ENCODE measurements at places on chromosomes 2 and 18.

GRCh38 chr2:65620026-65620425 is 187.6 kb upstream of the SPRED2 start:
- no peak for DNase-seq

GRCh38 chr2:233798335-233799086 is 20.4 kb downstream of the MROH2A start:
- DNase-seq, result no peak

- no peak for DNase-seq
Observed at GRCh38 chr2:110794951-110795350, 62.6 kb downstream of the ACOXL start.

- DNase-seq, result no peak
Observed at GRCh38 chr2:1381644-1382043, 31.6 kb upstream of the TPO start.

GRCh38 chr2:235968155-235968554 is 200.0 kb downstream of the GBX2 start:
- DNase-seq, result no peak

GRCh38 chr18:25314838-25315190 is 37.2 kb downstream of the ZNF521 start:
- DNase-seq, result no peak

GRCh38 chr2:24822049-24822706 is 29.0 kb downstream of the CENPO start:
- no peak for DNase-seq

DNA sequence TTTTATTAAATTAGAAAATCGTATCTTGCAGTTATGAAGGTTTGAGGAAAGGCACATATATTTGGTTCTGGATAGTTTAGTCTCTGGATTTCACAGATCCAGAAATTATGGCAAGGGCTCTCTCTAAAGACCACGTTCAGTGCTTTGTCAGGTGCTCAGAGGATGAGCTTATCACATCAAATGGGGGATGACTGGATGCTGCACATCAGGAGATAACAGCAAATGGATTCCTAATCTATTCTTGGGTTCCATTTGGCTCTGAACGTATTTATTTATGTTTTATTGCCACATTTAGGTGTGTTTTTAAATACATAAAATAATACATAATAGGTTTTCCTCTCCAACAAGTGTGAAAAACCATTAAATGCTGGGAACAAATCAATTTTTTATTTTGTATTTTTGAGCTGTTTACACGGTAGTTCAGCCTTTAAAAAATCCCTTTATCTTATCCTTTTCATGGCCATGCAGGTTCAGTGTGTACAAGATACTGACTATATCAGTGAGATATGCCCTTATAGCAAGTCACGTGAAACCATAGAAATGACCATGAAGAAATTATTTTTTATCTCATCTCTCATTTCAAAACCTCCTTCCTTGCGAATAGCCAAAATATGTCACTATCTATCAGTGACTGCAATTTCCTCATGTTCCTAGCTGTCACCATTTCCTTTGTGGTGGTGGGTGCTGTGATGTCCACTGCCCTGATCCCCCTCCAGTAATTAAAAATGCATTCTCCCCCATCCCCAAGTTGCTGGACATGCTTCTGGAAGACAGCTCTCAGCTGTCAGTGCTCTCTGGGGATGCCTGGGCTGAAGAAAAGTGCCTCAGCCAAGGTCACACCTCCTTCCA is 25.9 kb upstream of the CXCR4 start:
- DNase-seq, result no peak

DNA sequence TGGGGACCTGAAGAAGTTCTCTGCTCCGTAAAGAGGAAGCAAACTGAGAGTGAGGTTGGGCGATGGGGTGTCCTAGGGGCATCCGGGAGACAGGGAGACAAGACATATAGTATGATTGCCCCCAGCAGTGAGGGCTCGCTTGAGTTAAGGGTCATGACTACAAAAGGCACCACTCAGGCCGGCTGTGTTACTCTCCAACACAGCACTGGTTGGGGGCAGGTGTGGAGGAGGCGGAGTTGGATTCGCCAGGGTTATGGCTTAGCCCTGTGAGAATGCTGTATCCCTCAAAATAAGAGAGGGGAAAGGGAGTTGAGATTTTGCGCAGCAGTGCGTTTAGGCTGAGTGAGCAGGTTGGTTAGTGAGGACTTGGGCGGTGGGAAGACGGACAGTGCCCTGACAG is 12.0 kb downstream of the DYSF start:
- DNase-seq, result no peak

DNA sequence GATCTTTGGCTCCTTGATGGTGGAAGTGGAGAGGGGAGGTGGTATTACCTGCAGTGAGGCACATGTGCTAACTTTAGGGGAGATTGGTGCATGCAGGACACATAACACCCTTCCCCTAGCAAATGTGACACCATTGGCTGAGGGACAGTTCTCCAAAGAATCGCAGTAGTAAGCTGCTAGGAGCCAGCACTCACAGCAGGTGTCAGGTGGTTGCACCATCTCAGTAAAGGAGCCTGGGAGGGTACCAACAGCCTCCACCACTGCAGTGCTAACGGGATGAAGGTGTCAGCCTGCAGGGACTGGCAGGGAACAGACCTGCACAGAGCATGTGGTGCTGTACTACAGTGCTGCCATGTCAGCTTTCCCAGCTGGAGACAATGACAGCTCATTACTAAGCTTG is 127.3 kb upstream of the PIEZO2 start:
- no peak for DNase-seq

- DNase-seq, result no peak
Observed at GRCh38 chr2:159149747-159150146, 136.8 kb downstream of the WDSUB1 start.

- no peak for DNase-seq
Observed at GRCh38 chr2:228048838-228049490, 132.5 kb downstream of the SPHKAP start.

- no peak for DNase-seq
Observed at GRCh38 chr18:1048032-1048431, 143.4 kb downstream of the ADCYAP1 start.

GRCh38 chr2:213451542-213452239 is 167.4 kb downstream of the SPAG16 start:
- DNase-seq, result no peak

- DNase-seq, result no peak
Observed at GRCh38 chr2:229162015-229162414, 109.1 kb downstream of the PID1 start.

GRCh38 chr2:143901185-143901842 is 618.6 kb downstream of the ZEB2 start:
- DNase-seq, result no peak

GRCh38 chr2:44362207-44363015 is 664 bp downstream of the CAMKMT start:
- peak; percentile 37 for DNase-seq

- DNase-seq, result no peak
Observed at GRCh38 chr2:26670171-26670570, 22.4 kb upstream of the KCNK3 start.

DNA sequence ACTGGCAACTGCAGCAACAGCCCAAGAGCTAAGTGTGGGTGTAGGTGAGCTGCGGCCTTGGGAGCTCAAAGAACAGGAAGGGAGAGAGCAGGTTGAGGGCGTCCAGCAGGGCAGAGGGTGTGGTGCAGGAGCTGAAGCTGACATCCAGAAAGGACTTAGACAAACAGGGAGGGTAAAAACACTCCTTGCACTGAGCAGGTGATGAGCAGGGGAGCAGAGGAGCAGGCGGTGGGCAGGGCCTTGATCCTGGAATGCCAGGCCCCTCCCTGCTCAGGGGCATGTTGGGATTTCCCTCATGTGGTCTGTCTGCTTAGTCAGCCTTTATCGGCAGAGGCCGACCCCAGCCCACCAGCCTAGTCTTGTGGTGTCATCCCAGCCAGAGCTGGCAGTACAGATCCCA is 63.6 kb downstream of the VSNL1 start:
- no peak for DNase-seq

GRCh38 chr2:3771576-3771975 is 68.2 kb downstream of the DCDC2C start:
- no peak for DNase-seq

DNA sequence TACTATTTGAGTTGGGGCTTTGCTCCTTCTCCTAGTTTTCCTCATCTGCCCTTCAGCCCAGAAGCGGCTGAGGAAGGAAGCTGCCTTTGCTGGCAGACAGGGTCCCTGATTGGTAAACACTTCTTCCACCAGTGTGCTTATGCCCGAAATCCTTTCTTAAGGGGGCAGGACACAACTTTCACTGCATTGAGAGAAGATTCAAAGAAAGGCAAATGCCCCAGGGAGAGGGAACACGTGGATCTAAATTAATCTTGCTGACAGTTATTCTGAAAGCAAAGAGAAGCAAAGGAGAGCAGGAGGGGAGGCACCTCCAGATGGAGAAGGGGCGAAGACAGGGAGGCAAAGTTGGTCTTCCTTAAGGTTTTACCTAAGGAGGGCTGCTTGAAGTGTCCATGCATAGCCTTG is 92.1 kb upstream of the EFEMP1 start:
- no peak for DNase-seq

- no peak for DNase-seq
Observed at GRCh38 chr2:12759248-12759647, 42.5 kb downstream of the TRIB2 start.

- no peak for DNase-seq
Observed at GRCh38 chr2:207902821-207903220, 122.5 kb downstream of the PLEKHM3 start.

DNA sequence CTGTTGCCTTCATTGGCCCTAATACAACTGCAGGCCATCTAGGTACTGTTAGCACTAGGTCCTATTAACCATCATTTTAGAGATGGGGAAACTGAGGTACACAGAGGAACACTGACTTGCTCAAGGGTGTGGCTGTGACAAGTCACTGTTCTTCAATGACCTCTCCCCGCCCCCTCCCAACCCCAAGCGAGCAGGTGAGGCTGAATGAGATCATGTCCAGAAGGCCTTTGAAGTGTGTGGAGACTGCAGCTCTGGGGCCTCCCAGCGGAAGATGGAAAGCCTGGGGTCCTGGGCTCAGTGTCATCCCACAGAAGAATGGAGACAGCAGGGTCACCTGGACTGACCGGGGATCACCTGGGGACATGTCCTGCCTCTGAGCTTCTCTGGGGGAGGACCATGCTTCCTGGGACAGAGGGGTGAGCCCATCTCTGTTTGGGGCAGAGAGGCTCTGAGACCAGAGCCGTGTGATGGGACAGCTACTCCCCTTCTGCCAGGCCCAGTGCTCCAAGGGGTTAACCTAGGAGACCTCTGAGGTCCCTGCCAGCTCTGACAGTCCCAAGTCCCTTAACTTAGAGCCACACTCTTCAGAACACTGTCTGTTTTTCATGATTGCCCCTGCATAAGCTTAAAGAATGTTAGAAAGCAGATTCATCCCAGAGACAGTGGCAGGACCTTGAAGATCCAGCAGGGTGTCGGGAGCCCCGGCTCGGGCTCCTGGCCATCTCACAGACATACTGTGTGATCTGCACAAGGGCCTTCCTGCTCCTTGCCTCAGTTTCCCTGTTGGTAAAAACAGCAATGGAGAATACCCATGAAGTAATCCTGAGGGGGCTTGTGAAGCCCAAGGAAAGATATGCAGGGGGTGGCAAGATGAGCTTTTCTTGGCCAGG is 16.7 kb upstream of the FOSL2 start:
- DNase-seq, result no peak

GRCh38 chr2:191148281-191148680 is 2.5 kb downstream of the STAT4 start:
- DNase-seq, result no peak

DNA sequence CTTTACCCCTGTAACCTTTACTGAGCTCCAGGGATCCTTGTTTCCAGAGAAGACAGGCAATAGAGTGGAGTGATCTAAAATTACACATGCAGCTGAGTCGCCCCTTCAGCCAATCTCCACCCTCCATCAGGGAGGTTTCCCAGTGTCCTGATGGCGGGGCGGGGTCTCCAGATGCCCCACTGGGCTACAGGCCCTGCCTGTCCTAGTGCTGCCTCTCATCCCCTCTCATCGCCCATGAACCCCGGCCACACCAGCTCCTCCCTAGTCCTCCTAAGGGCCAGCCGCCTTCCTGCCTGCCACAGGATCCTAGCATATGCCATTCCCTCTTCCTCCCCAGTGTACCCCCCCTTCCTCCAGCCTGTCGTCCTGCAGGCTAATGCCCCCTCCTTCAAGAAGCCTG is 144.1 kb upstream of the GLI2 start:
- DNase-seq, result no peak

- no peak for DNase-seq
Observed at GRCh38 chr2:30847329-30847728, 40.1 kb upstream of the CAPN13 start.

GRCh38 chr2:176763851-176764404 is 448.7 kb upstream of the HNRNPA3 start:
- no peak for DNase-seq

DNA sequence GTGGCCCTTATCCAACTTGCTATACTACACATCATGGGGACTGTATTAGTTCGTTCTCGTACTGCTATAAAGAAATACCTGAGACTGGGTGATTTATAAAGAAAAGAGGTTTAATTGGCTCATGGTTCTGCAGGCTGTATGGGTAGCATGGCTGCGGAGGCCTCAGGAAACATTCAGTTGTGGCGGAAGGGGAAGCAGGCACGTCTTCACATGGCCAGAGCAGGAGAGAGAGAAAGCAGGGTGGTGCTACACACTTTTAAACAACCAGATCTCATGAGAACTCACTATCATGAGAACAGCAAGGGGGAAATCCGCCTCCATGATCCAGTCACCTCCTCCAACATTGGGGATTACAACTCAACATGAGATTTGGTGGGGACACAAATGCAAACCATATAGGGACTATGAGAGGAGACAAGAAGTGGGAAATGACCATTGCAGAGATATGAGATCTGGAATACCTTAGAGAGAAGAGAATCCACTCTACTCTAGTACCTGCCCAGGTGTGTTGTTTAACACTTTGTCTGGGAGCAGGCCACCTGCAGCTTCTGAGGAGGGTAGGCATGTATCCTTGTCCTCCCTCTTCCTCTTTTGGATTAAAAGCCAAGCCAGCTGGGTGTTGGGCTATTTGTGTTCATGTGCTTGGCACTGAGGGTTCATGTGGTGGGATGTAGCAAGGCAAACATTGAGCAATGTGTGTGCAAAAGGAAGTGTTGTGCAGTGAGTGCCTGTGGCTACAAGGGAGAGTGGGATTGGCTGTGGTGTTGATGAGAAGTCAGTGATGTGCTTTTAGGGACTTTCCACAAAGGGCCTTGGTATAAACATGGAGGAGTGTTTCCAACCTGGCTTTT is 22.8 kb downstream of the TTLL4 start:
- DNase-seq, result peak; percentile 16

Measured in activated T-helper 2 cell treated with anti-CD3 and anti-CD28 coated beads, Interferon-gamma antibody, Interleukin-2, Interleukin-4, amounts not matched to agents 10 μg/mL and 5 μg/mL and 100 μg/mL, durations not matched to agents 14 hours and 24 hours and 36 hours (primary cell).